NT2/D1 (cell line): ENCODE measurements at places on chromosomes 2 and 18.

- no peak for DNase-seq
These were observed 25.8 kb downstream of the CALCRL start for GRCh38 chr2:187422282-187422681.

DNA sequence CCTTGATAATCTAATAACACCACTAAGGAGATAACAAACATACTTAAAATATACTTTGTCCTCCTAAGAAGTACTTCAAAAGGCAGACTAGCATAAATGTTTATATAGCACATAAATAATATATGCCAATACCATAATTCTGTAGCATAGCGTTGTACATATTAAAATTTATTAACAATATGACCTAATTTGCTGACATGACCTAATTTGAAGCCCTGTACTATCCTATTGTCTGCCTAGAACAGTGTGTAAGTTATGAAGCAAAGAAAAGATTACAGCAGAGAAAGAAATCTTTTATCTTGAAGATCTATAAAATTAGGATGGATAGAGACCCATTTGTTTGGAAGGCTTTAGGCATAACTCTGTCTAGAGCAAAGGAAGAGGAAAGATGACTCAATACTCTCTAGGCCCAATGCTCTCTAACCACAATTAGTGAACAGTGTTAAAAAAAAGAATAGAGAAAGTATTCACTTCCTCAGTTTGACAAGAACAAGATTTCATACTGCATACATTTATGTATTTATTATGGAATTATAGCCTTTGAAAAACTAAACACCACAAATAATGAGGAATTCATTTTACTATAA, 231.3 kb downstream of the ZRANB3 start:
- no peak for DNase-seq

- no peak for DNase-seq
These were observed 130.7 kb upstream of the MAP3K20 start for GRCh38 chr2:172944794-172945509.

DNA sequence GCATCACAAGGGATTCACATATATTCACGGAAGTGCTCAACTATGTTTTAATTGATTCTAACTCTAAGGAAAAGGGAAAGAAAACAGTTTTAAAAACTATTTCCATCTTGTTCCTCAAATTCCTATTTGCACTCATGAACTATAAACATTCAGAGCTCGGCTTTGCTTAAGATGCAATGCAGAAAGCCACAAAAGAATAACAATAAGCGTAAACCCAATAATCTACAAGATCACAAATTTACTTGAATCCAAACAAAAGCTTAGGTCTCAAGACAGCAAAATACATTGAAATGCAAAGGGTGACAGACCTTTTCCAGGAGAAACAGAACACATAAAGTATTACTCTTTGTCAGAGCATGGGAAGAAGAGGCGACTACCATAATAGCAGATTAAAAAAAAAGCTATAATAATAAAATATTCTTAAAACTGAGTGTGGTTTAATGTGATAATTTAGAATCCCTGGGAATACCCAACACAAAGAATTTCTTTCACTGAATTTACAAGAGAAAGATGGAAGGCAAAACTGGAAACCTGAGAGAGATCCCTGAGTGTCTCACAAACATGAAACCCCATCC, 1094.9 kb downstream of the LRP1B start:
- no peak for DNase-seq

DNA sequence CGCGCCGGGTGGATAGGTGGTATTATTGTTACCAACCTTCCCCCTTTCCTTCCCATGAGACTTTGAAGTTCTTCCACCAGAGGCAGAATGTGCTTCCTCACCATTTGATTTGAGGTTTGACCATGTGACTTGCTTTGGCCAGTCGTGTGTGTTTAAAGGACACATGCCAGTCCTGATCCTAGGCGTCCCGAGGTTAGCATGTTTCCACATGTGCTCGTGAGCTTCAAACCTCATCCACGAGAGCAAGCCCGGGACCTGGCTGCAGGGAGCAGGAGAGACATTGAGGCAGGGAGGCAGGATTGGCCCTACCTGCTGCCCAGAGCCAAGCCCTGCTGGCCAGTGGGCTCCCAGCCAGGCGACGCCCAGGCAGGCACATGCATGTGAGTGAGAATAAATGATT, 27.4 kb upstream of the EDAR start:
- DNase-seq, result no peak

- DNase-seq, result no peak
These were observed 754.4 kb downstream of the ADCYAP1 start for GRCh38 chr18:1658908-1659566.

DNA sequence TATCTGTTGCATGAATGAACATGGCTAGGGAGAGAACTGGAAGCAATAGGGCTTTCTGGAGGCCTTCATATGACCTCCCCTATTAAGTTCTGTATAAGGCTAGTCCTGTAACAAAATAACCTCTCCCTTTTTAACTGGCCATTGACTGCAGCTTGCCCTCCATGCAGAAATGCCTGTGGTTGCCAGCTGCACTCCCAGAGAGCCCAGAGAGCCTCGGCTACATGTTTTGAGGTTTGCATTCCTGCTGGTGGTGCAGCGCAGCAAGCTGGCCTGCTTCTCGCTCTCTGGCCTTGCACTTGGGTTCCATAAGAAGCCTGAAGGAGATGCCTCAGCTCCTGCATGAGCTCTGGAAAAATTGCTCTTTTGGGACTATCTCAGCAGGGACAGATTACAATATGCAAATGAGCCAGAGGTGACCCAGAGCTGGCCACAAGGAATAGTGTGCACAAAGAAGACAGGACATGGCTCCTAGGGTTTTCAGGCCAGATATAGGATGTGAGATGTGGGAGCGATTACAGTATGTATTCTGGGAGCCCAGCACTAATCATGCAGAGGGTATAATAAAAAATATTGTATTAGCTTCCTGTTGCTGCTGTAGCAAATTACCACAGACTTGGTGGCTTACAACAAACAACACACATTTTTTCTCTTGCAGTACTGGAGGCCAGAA, 186.7 kb downstream of the INSIG2 start:
- no peak for DNase-seq

DNA sequence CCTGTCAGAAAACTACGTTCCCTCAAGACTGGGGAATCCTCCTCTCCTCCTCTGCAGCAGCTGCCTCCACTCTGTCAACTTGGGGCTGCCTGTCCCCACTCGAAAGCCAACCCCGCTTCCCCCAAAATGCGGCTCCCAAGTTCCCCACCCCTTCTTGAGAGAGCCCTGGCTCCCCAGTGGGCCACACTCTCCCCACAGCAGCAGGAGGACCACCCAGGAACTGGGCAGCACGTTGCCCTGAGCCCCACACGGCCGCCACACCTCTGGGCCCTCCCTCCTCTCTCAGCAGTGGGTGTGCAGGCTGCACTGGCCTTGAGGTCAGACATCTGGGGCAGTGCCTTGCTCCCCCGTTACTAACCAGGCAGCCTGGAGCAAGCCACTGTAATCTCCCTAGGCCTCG, 9.6 kb upstream of the TEX51 start:
- DNase-seq, result no peak

GRCh38 chr2:197704434-197705120, 592 bp upstream of the MARS2 start:
- DNase-seq, result no peak
